ENCODE measurements at places on chromosomes 7 and 10. TPM values are rescaled to one million over a fixed set of nuclear protein-coding genes. Genes with fewer than 3 reads are reported as not detected.

- H3K4me1 ChIP-seq = no peaks in the 10 kb centered on the region
- DNase-seq = no peak
- no peaks in the 10 kb centered on the region for H3K36me3 ChIP-seq
- H3K27me3 ChIP-seq = no peaks in the 10 kb centered on the region
- H3K4me3 ChIP-seq = no peak overlapping the region
These were observed 196.1 kb downstream of the NXPH1 start for GRCh38 chr7:8629504-8629903.

GRCh38 chr10:66996996-66997395 lies 71.2 kb downstream of the LRRTM3 start:
- no peaks in the 10 kb centered on the region for H3K27me3 ChIP-seq
- no peak overlapping the region for H3K4me3 ChIP-seq
- H3K27ac ChIP-seq = no peak overlapping the region
- H3K4me1 ChIP-seq = no peaks in the 10 kb centered on the region
- no peak for DNase-seq

- no peaks in the 10 kb centered on the region for H3K27me3 ChIP-seq
- no peaks in the 10 kb centered on the region for H3K4me1 ChIP-seq
- no peak for DNase-seq
- no peaks in the 10 kb centered on the region for H3K36me3 ChIP-seq
- H3K4me3 ChIP-seq = no peak overlapping the region
These were observed 207.3 kb downstream of the CXCL12 start for GRCh38 chr10:44177610-44178009.

DNA sequence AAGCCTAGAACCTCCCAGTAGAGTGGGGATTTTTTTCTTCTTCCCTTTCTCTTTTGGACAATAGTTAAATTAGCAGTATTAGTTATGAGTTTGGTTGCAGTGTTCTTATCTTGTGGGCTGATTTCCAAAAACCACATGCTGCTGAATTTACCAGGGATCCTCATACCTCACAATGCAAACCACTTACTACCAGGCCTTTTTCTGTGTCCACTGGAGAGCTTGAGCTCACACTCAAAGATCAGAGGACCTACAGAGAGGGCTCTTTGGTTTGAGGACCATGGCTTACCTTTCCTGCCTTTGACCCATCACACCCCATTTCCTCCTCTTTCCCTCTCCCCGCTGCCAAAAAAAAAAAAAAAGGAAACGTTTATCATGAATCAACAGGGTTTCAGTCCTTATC lies 5.4 kb downstream of the OPN1SW start:
- peaks cover 53% of the 10 kb centered on the region for H3K36me3 ChIP-seq
- H3K4me3 ChIP-seq = no peak overlapping the region
- DNase-seq = no peak
- H3K27ac ChIP-seq = no peak overlapping the region
- H3K4me1 ChIP-seq = no peaks in the 10 kb centered on the region

DNA sequence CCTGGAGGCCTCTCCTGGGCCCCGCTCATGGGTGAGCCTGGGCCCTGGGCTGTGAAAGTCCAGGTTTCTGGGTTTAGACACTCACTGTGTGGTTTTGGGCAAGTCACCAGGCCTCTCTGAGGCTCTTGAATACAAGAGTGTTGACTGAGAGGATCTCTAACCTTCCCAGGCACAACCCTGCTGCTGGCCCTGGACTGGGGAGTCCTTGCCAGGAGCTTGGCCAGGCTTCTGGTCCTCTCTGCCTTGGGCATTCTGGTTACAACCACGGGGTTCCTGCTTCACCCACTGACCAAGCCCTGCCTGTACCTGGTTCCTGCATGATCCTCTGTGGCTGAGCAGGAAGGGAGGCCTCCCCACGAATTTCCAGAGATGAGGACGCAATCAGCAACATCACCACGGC lies 63.6 kb upstream of the COL13A1 start:
- peaks cover 21% of the 10 kb centered on the region for H3K4me1 ChIP-seq
- peaks cover 2% of the 10 kb centered on the region for H3K27me3 ChIP-seq
- no peak overlapping the region for H3K4me3 ChIP-seq

DNA sequence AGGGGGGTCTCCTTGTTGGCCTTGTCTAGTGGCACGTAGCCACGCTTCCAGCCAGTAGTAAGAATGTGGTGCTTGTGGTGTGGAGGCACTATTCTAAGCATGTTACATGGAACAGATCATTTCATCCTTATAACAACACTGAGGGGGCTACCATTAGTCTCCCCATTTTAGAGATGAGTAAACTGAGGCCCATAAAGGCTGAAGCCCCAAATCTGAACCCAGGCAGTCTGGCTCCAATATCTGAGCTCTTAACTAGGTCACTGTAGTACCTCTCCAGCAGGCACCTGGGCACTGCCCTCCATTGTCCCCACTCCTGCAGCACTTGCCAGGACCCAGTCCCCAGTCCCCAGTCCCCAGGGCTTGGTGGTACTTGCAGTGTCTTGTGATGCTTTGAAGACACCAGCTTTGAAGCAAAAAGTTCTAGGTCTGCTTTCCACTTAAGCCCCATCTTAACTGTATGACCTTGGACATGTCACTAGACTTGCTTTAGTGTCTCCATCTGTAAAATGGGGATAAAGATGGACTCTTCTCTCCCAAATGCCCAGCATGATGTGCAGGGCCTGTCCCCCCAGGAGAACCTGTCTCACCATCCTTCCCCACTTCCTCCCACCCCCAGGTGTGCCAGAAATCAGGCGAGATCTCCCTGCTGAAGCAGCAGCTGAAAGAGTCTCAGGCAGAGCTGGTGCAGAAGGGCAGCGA lies 6.4 kb downstream of the LZTS2 start:
- no peak overlapping the region for H3K4me3 ChIP-seq
- no peak for DNase-seq
- no peak overlapping the region for H3K27ac ChIP-seq
- peaks cover 1% of the 10 kb centered on the region for H3K4me1 ChIP-seq
- no peaks in the 10 kb centered on the region for H3K36me3 ChIP-seq

- no peak for DNase-seq
- H3K27me3 ChIP-seq = no peaks in the 10 kb centered on the region
- no peak overlapping the region for H3K4me3 ChIP-seq
- no peak overlapping the region for H3K27ac ChIP-seq
These were observed 15.0 kb downstream of the KIAA1217 start for GRCh38 chr10:24223953-24224352.

DNA sequence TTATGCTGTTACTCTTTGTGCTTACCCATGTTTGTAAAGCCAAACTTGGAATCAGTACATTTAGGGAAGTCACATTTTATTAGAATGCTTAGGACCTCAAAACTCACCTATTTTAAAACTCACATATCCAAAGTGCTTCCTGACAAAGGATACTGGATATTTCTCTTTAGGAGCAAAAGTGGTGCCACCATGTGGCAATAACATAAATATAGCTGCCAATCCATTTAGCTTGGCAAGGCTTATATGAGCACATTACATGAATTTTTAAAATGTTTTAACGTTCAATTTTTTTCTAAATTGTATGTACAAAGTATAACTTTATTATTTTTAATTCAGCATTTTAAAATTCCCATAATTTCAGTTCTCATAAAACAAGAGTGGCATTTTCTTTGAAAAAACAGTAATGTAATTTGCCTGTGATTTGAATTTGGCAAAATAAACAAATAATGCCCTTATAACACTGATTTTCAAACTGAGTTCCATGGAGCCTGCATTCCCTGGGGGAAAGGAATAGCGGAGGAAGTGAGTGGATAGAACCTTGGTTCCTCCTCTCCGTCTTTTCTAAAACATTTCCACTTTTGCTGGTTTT lies 75.4 kb downstream of the HDAC9 start:
- DNase-seq = no peak
- no peak overlapping the region for H3K4me3 ChIP-seq
- H3K36me3 ChIP-seq = no peaks in the 10 kb centered on the region

DNA sequence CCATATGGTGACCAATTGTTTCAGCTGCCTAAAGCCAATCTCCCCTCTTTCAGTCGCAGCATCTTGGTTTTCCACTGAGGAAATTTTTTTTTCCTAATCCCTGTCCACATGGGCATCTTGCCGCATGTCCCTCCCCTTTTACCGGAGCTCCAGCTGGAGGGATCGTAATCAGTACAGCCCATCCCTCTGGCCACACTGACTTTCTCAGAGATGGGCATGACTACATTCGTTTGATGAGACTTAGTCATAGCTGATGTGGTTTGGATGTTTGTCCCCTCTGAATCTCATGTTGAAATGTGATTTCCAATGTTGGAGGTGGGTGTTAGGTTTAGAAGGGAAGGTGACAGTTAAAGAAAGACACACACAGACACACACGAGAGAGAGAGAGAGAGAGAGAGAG lies 186.8 kb upstream of the CXCL12 start:
- H3K4me1 ChIP-seq = no peaks in the 10 kb centered on the region
- H3K27me3 ChIP-seq = no peaks in the 10 kb centered on the region
- no peak overlapping the region for H3K4me3 ChIP-seq
- H3K27ac ChIP-seq = no peak overlapping the region
- no peak for DNase-seq
- H3K36me3 ChIP-seq = no peaks in the 10 kb centered on the region

- no peak overlapping the region for H3K4me3 ChIP-seq
- H3K36me3 ChIP-seq = peaks cover 71% of the 10 kb centered on the region
These were observed 9.2 kb downstream of the INSIG1 start for GRCh38 chr7:155306673-155307470.

GRCh38 chr10:11798845-11799735 lies 24.1 kb upstream of the PROSER2 start:
- no peaks in the 10 kb centered on the region for H3K4me1 ChIP-seq
- no peaks in the 10 kb centered on the region for H3K36me3 ChIP-seq
- H3K27ac ChIP-seq = no peak overlapping the region
- no peak for DNase-seq

- H3K36me3 ChIP-seq = no peaks in the 10 kb centered on the region
- H3K4me3 ChIP-seq = no peak overlapping the region
- H3K4me1 ChIP-seq = no peaks in the 10 kb centered on the region
- H3K27ac ChIP-seq = no peak overlapping the region
These were observed 10.8 kb upstream of the RNF216 start for GRCh38 chr7:5792268-5792667.

DNA sequence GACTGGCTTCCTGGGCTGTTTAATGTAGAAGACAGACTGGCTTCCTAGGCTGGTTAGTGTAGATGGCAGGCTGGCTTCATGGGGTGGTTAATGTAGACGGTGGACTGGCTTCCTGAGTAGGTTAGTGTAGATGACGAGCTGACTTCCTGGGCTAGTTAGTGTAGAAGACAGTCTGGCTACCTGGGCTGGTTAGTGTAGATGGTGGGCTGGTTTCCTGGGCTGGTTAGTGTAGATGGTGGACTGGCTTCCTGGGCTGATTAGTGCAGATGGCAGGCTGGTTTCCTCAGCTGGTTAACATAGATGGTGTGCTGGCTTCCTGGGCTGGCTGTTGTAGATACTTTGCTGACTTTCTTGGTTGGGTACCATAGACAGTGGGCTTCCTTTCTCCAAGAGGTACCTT lies 122.9 kb upstream of the PPP2R2D start:
- H3K27me3 ChIP-seq = peaks cover 2% of the 10 kb centered on the region
- DNase-seq = no peak
- H3K27ac ChIP-seq = no peak overlapping the region
- no peaks in the 10 kb centered on the region for H3K4me1 ChIP-seq
- peaks cover 5% of the 10 kb centered on the region for H3K36me3 ChIP-seq

GRCh38 chr7:44466300-44467216 lies 23.9 kb downstream of the NUDCD3 start:
- peak; percentile 57 for DNase-seq
- peak overlapping the region; percentile 62 for H3K27ac ChIP-seq
- peaks cover 57% of the 10 kb centered on the region for H3K36me3 ChIP-seq
- no peak overlapping the region for H3K4me3 ChIP-seq
- no peaks in the 10 kb centered on the region for H3K27me3 ChIP-seq

GRCh38 chr10:74842301-74842954 lies 16.0 kb downstream of the KAT6B start:
- H3K27ac ChIP-seq = peak overlapping the region; percentile 35
- peaks cover 33% of the 10 kb centered on the region for H3K36me3 ChIP-seq
- peaks cover 40% of the 10 kb centered on the region for H3K4me1 ChIP-seq
- no peak for DNase-seq
- no peak overlapping the region for H3K4me3 ChIP-seq
- no peaks in the 10 kb centered on the region for H3K27me3 ChIP-seq

DNA sequence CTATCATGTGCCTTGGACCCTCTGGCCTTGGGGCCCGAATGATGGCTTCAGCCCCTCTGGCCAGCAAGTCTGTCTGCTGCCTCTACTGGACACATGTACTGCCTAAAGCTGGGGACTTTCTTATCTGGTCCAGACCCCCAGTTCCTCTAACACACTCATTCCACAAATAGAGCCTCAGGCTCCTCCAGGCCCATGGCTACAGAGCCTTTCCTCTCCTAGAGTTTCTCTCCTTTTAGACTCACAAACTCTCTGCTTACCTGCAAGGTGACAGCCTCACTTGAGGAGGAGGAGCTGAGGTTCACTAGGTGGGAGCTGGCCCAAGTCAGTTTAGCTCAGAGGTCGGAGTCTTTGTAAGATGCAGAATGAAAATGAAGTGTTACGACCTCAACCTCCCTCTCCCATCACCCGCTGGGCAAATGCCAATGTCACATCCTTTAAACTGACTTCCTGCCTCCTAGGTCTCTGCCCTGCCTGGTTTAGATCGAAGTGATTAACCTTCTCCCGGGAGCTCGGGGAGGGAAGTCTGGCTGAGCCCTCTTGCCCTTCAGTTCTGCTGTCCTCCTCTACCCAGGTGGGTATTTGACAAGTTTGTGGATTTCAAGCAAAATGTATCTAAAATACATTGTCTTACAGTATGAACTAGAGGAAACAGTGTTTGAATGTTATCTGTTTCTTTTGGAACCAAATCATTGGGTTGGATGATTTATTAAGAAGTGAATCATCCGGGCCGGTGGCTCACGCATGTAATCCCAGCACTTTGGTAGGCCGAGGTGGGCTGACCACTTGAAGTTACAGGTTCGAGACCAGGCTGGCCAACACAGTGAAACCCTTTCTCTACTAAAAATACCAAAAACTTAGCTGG lies 71.9 kb upstream of the TNS3 start:
- no peaks in the 10 kb centered on the region for H3K36me3 ChIP-seq
- no peak for DNase-seq
- no peak overlapping the region for H3K4me3 ChIP-seq
- no peaks in the 10 kb centered on the region for H3K27me3 ChIP-seq
- H3K27ac ChIP-seq = no peak overlapping the region
- H3K4me1 ChIP-seq = no peaks in the 10 kb centered on the region

DNA sequence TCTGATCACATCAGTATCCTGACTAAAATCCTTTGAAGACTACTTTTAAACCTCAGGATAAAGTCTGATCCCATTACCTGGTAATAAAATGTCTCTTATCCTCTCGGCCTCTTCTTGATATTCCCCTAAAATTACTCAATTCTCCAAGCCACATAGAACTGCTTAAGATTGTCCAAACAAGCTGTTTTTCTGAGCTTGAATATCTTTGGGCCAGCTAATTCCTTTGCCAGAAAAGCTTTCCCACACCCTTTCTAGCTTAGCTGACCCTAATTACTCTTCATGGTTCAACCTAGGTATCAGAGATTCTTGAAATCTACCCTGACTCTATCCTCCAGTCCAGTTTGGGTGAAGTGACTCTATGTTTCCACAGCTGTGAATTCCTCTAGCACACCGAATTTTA lies 328.6 kb downstream of the CRPPA start:
- no peaks in the 10 kb centered on the region for H3K27me3 ChIP-seq
- no peak overlapping the region for H3K4me3 ChIP-seq
- H3K36me3 ChIP-seq = no peaks in the 10 kb centered on the region
- no peak for DNase-seq
- no peaks in the 10 kb centered on the region for H3K4me1 ChIP-seq

DPYSL4 gene
- total RNA-seq = 20.9 TPM

CYP2C8 gene
- total RNA-seq = not detected

TMEM236 gene
- total RNA-seq = 0.11 TPM

NACAD gene
- total RNA-seq = 0.31 TPM

LMOD2 gene
- total RNA-seq = not detected

HSPA14 gene
- 36.7 TPM for total RNA-seq

VAX1 gene
- total RNA-seq = not detected

YWHAG gene
- total RNA-seq = 138 TPM

SPDYE9 gene
- total RNA-seq = not detected
